ENCODE measurements at places on chromosomes 7 and 10.

- no peak for DNase-seq
Observed at GRCh38 chr10:81953420-81953819, 78.4 kb downstream of the NRG3 start.

DNA sequence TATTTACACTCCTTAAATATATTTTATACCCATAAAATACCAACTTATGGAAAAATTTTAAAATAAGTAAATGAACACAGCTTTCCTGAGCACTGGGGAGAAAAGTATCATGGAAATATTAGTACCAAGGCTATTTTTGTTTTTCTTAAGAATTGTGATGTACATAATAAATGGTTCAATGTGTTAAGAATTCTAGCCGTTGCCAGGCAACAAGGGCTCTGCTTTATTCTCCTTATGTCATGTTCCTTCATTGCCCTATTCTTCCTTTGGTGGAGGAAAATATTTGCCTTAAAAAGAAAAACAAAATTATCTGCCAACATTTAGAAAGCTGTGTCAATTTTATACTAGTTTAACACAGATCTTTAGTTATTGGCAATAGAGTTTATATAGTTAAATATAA is 2.6 kb upstream of the ZPBP start:
- no peak for DNase-seq

GRCh38 chr7:1735806-1736483 is 65.9 kb downstream of the ELFN1 start:
- DNase-seq = no peak

- no peak for DNase-seq
Observed at GRCh38 chr7:101772508-101773211, 44.8 kb upstream of the CUX1 start.

GRCh38 chr10:70669732-70670317 is 2.5 kb upstream of the ADAMTS14 start:
- no peak for DNase-seq

GRCh38 chr7:84336766-84337165 is 142.2 kb upstream of the SEMA3A start:
- DNase-seq = no peak

- DNase-seq = no peak
Observed at GRCh38 chr10:128029731-128030369, 96.4 kb downstream of the MKI67 start.

DNA sequence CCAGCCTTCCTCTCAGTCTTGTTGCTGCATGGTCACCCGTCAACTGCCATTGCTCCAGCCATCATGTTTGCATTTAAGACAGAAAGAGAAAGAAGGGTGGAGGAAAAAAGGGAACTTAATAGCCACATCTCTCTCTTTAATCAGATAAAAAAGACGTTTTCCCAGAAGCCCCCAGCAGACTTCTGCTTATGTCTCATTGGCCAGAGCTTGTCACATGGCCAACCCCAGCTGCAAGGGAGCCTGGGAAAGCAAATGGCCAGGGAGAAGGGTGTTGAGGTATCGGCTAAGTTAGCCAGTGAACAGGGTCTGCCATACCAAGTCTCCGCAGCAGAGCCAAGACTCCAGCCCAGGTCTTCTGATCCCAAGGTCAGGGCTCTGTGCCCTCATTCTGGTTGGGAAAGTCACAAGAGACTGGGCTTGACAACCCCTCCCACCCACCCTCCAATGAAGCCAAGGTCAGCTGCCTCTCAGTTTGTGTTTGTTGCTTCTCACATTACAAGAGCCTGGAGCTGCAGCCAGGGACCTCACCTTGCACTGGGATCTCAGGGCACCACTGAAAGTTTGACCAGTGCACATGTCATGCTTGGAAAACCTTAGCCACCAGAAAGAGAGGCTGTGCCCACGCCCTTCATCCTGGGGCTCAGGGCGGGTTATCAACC is 80.3 kb upstream of the LYZL2 start:
- DNase-seq = no peak

DNA sequence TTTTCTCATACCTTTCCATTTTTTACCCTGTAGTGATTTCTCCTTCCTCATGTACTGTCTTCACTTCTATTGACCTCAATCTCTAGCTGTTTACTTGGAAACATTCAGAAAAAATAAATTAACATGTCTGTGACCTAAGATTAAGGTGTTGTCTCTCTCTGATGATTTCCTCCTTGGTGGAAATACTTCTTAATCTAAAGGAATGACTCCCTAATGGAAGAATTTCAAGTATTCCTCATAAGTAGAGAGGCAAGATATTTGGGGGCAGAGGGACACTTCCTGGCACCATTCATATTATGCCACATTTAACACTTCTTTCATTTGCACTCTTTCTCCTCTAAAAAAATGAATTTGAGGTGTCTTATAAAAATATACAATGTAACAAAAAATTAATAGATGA is 202.8 kb downstream of the NEBL start:
- DNase-seq = no peak

DNA sequence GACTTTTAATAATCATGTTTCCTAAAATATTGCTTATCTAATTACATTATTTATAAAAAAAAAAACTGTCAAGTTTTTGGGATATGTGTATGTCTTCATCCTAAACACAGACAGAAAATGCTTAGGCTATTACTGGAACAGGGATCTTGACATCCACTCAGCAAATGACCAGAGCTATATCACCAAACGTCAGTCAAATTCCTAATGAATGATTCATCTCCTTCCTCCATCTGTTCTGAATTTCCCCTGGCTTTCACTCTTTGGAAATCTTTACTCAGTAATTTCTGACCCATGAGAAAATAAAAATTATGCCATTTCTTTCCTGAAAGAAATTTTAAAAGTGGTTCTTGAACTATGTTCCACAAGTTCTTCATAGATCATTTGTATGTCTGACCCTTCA is 552.4 kb upstream of the KCND2 start:
- no peak for DNase-seq

DNA sequence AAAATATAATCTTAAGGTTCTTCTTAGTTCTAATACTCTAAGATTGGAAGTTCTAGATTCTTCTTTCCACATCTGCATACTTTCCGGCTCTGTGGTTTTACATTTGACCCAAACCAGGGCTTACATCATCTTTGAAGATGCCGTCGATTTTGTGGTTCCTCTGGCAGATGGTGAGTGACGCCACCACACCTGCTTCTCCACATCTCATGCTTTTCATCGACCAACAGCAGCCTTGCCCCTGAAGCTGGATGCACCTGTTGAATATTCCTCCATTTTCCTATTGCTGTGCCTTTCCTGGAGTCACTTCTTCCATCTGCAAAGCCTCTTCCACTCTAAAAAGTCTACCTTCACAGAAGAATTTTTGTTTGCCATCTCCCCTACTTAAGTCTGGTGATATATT is 121.3 kb downstream of the PRKCQ start:
- DNase-seq = no peak

DNA sequence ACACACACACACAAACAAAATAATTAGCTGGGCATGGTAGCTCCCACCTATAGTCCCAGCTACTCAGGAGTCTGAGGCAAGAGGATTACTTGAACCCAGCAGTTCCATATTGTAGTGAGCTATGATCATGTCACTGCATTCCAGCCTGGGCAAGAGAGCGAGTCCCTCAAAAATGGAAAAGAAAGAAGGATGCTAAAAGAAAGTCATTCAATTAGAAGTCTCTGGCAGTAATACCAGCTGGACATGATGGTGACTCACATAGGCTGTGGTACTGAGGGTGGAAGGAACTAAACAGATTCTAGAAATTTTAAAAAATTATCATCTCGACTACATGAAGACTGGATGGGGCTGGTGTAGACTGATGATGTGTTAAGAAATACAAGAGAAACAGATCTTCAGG is 385.3 kb downstream of the ETV1 start:
- no peak for DNase-seq

DNA sequence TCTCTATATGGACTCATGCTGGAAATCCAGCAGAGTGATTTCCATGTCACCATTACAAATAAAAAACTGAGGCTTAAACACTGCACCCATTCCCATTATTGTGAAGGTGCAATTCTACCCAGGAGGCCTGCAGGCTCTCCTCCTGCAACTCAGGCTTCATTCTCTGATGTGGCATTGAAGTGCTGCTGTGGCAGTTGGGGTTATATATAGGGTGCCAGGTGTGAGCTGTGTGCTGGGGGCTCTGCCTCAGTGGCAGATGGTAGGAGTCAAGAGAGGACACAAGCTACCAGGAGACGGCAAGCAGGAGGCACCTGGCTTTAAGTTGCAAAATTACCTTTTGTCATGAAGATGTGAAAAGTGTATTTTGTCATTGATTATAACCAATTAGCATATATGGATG is 21.3 kb downstream of the ZNF107 start:
- no peak for DNase-seq

DNA sequence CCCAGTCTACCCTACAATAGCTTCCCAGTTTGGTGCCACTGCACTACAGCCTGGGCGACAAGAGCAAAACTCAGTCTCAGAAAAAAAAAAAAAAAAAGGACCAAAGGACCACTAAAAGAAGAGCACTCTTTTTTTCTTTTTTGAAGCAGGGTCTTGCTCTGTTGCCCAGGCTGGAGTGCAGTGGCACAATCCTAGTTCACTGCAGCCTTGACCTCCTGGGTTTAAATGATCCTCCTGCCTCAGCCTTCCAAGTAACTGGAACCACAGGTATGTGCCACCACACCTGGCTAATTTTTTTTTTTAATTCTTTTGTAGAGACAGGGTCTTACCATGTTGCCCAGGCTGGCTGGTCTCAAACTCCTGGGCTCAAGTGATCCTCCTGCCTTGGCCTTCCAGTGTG is 14.0 kb downstream of the PLAU start:
- no peak for DNase-seq

- no peak for DNase-seq
Observed at GRCh38 chr10:49666054-49666615, 13.3 kb upstream of the C10orf53 start.

DNA sequence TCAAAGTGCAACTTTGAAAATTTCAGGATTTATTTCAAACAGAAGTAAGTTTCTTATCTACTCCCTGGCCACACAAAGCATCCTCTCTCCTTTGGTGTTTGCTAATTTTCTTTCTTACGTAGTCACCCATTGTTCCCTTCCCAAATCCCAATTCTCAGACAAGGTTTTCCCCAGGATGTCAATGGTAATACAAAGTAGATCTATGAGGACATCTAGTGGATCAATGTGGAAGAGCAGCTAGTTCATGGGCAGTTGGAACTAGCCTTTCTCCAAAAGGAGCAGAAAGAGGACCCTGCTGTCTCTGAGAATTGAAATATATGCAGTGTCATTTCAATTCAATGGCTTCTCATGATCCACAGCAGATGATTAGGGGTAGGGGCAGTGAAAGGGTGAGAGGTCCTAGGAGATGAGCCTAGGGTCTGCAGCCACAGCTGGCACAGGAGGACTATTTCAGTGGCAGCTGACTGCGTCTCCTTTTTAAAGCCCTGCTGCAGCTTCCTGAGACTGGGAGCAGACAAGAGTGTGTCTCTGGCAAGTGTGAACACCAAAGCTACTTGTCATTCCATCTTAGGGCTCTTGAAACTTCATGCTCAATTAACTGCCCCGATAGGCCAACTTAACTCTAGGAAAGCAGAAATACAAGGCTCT is 632.6 kb downstream of the KCNMA1 start:
- no peak for DNase-seq

Measured in stimulated activated CD4-positive, alpha-beta T cell treated with anti-CD3 and anti-CD28 coated beads, TNF-alpha, amount 100 ng/mL, for 1 hour (primary cell).